Jurkat, Clone E6-1 (cell line): ENCODE measurements at places on chromosomes 2 and 18.

DNA sequence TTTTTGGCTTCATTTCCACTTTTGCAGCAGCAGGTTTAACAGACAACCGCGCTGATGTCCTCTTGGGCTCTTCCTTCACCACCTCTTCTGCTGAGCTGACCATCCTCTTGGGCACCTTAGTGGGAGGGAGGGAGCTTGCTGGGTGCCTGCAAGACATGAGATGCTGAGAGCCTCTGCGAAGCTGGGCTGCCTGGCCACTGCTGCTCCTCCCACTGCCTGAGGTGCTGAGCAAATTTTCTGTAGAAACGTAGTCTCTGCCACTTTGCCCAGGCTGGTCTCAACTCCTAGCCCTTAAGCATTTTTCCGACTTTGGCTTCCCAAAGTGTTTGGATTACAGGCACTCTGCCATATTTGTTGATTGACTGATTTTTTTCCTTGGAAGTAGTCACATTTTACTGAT, 422.2 kb upstream of the MC4R start:
- no peak for DNase-seq

GRCh38 chr2:164220265-164220664, 401.0 kb downstream of the GRB14 start:
- DNase-seq = no peak

GRCh38 chr2:71797035-71797810, 343.9 kb downstream of the DYSF start:
- no peak for DNase-seq

GRCh38 chr18:39414009-39414700, 1848.6 kb upstream of the CELF4 start:
- no peak for DNase-seq

DNA sequence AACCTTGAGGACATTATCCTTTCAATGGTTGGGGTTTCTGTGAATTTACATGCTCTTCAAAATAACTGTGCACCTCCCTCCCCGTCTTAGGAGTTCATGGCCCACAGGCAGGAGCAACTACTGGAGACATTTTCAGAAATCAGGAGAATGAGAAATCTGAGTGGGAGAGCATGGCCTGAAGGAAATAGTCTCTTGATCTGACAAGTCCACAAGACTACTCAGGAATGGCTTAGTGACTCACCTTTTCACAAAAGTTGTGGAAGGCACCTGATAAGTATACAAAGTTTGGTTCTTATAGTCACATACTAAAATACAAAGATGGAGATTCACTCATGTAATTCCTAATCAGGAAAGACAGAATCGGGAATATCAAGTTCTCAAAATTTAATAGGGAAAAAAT, 83.6 kb upstream of the NCKAP5 start:
- DNase-seq = no peak

DNA sequence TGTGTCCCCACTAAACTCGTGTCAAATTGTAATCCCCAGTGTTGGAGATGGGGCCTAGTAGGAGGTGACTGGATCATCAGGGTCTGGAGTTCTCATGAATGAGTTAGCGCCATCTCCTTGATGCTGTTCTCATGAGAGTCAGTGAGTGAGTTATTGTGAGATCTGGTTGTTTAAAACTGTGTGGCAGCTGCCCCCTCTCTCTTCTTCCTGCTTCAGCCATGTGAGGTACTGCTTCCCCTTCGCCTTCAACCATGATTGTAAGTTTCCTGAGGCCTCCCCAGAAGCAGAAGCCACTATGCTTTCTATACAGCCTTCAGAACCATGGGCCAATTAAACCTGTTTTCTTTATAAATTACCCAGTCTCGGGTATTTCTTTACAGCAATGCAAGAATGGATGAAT, 50.4 kb downstream of the AP1S3 start:
- DNase-seq = no peak

GRCh38 chr2:99802734-99803133, 312.9 kb upstream of the REV1 start:
- no peak for DNase-seq

DNA sequence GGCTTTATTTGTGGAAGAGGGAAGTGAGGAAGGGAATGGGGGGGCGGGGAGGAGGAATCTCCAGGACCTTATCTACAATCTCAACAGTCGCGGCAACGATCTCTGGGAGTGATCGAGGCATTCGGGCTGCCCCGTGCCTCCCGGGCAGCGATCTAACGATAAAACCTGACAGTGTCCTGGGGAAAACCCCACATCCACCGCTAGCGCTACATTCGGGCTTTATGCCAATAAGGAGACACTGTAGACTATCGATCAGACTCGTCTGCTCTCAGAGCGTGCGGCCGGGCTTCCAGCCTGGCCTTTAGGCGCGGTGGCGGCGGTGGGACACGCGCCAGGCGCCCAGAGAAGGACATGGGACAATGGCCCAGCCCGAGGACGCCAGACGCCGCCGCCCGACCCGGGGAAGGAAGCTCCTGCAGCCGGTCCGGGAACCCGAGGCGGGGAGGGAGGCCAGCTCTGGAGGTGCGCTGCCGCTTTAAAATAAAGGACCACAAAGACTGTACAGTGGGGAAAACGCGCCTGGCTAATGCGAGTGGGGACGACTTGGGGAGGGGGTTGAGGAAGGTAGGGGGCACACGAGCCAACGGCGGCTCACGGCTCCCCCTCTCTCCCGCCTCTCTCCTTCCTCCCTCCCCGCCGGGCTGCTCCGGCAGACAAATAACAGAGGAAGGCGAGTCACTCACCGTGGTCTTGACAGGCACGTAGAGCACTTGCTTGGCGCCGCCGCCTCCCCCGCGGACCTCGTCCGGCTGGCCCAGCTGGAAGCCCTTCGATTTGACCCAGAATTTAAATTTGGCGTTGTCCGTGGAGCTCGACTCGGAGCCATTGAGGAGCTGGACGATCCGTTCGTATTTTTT, 2.2 kb downstream of the NOL4 start:
- DNase-seq = no peak

GRCh38 chr2:120463527-120463926, 117.6 kb downstream of the INHBB start:
- DNase-seq = no peak

DNA sequence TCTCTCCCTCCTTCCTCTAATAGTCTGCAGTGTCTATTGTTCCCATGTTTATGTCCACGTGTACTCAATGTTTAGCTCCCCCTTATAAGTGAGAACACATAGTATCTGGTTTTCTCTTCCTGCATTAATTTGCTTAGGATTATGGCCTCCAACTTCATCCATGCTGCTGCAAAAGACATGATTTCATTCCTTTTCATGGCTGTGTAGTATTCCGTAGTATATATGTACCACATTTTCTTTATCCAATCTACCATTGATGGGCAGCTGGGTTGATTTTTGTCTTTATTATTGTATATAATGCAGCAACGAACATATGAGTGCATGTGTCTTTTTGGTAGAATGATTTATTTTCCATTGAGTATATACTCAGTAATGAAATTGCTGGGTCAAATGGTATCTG, 13.8 kb downstream of the GKN2 start:
- no peak for DNase-seq

DNA sequence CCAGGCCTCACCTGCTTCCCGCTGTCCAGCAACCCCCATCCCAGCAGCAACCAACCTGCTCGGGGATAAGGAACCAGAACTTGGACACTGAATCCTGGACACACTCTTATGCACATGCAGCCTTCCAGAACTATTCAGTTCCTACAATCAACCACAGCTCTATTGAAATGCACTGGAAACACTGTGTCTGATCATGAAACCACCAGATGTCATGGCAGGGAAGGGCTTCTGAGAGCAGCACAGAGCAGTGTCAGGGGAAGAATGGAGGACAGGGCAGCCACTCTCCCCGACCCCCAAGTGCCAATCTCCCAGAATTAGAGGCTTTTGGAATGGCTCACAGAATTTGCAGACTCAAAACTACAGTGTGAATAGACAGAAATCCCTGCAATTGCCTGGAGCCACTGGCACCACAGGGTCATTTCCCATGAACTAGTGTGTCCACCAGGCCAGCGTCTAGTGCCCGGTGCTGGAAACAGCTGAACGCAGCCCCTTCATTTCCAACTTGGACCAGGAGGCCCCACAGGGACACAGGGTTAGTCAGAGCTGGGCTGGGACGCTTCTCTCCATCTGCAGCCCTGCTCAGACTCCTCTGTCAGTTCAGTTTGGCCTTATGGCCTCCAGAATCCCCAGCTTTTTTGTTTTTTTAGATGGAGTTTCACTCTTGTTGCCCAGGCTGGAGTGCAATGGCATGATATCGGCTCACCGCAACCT, 25.5 kb downstream of the MRPL35 start:
- DNase-seq = no peak
